Adrenal gland (tissue), 19 donors: ENCODE measurements at places on chromosomes 2 and 18. TPM values are rescaled to one million over a fixed set of nuclear protein-coding genes. Genes with fewer than 3 reads are reported as not detected.

GRCh38 chr2:71937396-71937795 is 210.3 kb downstream of the CYP26B1 start:
- H3K4me1 ChIP-seq = no peaks in the 10 kb centered on the region
- no peak overlapping the region for H3K27ac ChIP-seq
- H3K36me3 ChIP-seq = no peaks in the 10 kb centered on the region
- H3K4me3 ChIP-seq = no peak overlapping the region

DNA sequence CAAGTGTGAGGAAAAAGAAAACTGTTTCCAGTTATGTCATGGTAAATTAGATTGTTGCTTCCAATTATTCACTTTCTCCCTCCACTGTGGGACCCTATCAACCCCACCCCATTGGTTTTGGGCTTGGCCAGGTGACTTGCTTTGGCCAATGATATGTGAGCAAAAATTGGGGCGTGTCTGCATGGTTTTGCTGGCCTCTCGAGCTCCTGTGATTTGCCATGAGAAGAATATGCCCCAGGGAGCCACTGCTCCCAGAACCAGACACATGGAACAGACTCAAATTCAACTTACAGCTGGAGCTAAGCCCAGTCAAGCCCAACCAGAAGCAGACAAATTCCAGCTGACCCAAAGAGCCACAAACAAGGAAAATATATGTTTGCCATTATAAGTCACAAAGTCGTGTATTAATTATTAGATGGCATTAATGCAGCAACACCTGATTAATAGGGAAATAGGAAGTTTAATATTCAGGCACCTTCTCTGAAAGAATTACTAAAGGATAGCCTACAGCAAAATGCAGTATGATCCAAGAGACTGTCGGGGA is 248.9 kb downstream of the ANAPC1 start:
- DNase-seq = no peak
- H3K4me3 ChIP-seq = no peak overlapping the region
- no peaks in the 10 kb centered on the region for H3K36me3 ChIP-seq

Gene DBI
- total RNA-seq = 32.3 TPM

DNA sequence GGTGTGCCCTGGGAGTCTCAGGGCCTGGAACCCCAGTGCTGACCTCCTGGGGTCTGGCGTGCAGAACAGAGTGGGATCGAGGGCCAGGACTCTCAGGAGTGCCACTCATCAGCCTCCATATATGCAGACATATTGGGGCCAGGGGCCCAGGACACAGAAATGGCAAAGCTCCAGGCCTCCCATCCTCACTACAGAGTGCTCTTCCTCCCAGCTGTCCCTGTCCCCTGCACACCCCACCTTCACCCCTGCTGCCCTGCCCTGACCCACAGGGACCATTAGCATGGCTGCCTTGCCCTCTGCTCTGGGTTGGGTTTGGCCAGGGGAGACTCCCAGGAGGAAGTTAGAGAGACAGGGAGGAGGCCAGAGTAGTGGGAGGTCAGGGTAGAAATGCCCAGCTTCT is 2.8 kb downstream of the TEX51 start:
- no peaks in the 10 kb centered on the region for H3K4me1 ChIP-seq
- DNase-seq = no peak
- no peaks in the 10 kb centered on the region for H3K36me3 ChIP-seq
- H3K4me3 ChIP-seq = no peak overlapping the region
- no peaks in the 10 kb centered on the region for H3K27me3 ChIP-seq

Gene GATA6
- 164 TPM for total RNA-seq

Gene STON1
- total RNA-seq = 14.7 TPM

Gene DES
- 2.0 TPM for total RNA-seq
